Epithelial cell of esophagus (primary cell): ENCODE measurements at places on chromosomes 3 and 15.

- no peak for DNase-seq
Measured at GRCh38 chr3:62659660-62660059, 215.6 kb downstream of the CADPS start.

GRCh38 chr3:10772271-10773161, 43.5 kb upstream of the SLC6A11 start:
- DNase-seq: peak; percentile 66

DNA sequence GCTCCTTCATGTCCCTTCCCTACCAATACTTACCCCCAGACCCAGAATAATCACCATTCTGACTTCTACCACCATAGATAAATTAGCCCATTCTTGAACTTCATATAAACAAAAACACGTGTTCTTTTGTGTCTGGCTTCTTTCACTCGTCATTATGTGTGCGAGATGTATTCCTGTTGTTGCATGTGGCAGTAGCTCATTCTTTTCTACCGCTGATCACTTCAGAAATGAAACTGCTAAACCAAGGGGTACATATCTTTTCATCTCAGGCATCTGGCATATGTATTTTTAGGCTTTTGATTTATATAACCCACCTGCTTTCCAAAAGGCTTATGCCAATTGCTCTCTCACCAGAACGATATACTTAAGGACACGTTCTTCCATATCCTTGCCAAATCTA, 13.8 kb upstream of the SCG3 start:
- no peak for DNase-seq

- peak; percentile 15 for DNase-seq
Measured at GRCh38 chr3:25915673-25916072, 125.8 kb downstream of the OXSM start.

GRCh38 chr3:168025076-168025475, 70.6 kb downstream of the GOLIM4 start:
- DNase-seq: peak; percentile 39

DNA sequence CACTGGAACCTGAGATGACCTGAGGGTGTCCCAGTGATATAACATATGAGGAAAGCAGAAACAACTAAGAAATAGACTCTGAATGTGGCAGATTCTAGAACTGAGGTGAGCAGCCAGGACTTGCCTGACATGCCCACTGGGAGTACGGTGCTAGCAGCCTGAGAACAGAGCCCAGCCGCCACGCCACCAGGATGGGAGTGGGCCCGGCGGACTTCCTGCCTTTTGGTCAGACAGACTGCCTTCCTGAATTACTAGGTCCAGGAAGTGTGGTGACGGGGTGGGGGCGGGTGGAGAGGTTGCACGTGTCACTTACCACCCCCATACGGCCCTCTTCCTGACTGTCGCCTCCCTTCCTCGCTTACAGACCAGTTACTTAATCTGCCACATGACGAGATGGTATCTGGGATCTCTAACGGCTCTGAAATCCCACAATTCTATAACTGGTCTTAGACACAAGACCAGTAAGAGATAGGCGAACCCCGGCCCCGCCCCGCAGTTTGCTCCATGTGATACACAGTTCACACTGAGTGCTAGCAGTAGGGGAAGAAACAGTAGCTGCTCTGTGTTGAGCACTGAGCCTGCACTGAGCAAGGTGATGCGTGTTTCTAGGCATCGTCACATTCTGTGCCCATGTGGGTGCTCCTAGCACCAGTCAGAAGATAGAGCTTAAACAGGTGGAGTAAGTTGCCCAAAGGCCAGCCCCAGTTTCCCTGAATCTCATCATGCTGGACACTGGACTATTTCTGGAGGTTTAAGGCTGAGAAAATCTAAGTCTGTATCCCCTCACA, 95.7 kb downstream of the CPN2 start:
- no peak for DNase-seq

GRCh38 chr3:120472121-120472844, 21.5 kb upstream of the FSTL1 start:
- no peak for DNase-seq

DNA sequence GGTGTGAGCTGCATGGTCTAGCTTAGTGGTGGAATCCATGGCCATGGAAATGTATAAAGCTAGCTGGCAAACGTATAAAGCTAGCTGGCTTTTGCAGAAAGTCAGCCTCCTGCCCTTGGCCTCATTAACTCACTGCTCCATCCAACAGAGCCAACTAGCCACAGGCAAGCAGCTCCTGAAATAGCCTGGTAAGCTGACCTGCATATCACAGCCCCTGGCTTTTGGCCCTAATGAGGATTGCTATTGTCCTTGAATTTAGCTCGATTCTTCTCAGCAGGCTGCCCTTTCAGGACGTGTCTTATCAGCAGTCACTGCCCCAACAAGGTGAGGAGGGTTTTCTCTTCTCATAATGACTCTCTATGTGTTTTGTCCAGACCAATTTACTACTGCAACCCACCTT, 446.8 kb downstream of the WDR72 start:
- DNase-seq: no peak
